A549 (cell line): ENCODE measurements at places on chromosomes 6 and 20.

- DNase-seq = no peak
These were observed 16.8 kb downstream of the SFT2D1 start for GRCh38 chr6:166325383-166326042.

GRCh38 chr6:88725111-88725975, 238.1 kb downstream of the RNGTT start:
- DNase-seq = no peak

DNA sequence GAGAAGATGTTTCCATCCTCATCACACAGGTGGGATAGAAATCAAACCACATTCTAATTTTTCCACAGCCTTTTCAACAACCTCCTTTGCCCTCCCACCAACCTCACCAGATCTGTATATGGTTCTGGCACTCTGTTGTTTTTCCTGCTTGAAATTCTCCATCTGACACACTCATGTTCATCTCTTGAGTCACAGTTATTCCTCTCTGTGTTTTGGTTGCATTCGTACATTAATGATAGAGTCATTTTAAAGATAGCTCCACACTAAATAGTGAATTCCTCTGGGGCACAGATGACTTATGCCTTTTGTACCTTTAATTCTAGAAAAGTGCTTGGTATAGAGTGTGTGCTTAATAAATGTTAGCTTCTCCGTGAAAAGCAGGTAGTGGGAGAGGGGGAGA, 1.4 kb upstream of the GCLC start:
- no peak for DNase-seq

DNA sequence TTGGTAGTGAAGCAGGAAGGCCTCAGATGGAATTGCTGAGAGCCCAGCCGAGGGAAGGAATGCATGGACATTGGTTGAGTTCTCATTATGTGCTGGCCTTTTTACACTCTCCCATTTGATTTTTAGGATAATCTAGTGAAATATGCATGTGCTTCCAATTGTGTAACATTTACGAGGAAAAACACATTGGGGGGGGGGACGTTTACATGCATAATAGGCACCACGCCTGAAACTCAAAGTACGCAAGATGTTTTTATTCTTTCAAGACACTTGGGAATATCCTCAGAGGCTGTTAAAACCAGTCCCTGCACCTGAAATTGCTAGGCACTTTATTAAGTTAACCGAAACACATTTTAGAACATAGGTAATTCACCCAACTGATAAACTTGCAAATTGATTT, 118.5 kb upstream of the CDH4 start:
- DNase-seq = no peak

GRCh38 chr20:41178904-41179432, 41.6 kb downstream of the PLCG1 start:
- no peak for DNase-seq

DNA sequence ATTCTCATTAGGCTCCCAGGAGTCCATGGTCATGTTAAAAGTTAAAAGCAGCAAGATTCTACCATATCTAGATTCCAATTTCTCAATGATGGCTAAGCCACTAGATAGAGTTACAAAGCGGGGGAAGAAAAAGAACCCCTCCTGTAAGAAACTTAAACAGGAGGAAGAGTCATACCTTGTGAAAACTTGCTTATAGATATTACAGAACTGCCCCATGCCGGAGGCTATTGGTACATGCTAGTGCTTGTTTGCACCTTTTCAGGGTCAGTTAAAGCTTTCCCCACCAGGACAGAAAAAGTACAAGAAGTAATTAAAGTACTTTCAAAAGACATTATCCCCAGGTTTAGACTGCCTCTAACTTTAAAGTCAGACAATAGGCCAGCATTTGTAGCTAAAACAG, 15.5 kb upstream of the GSTA3 start:
- no peak for DNase-seq

- DNase-seq = no peak
These were observed 1.2 kb upstream of the PNPLA1 start for GRCh38 chr6:36268478-36269275.

DNA sequence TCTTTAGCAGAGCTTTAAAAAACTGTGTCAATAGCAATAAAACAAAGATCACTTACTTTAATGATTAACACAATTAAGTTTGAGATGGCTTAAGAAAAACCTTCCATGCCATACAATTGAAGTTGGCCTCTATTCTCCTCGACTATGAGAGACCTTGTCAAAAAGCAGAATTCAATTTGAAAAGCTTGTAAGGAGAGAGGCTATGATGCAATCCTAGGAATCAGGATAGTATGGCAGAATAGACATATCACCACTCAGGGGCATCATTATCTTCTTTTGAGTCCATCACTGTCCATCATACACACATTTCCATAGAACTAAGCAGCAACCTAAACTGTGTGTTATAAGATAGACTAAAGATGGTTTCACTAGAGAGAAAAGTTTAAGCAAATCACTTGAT, 17.2 kb downstream of the TBC1D7 start:
- no peak for DNase-seq

GRCh38 chr20:815914-816606, 17.5 kb upstream of the FAM110A start:
- peak; percentile 84 for DNase-seq

DNA sequence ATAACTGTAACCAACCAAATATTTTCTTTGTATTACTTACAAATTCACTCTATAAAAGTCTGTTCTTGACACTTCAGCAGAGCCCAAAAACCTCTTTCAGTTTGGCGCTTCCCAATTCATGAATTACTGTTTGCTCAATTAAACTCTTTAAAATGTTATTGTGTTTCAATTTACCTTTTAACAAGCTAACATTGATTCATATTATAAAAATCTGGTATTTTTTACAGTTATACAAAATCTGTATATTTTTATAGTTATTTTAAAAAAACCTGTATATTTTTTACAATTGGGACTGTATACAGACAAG, 75.3 kb upstream of the E2F3 start:
- no peak for DNase-seq

- DNase-seq = no peak
These were observed 3.4 kb downstream of the ADA start for GRCh38 chr20:44648068-44648467.

DNA sequence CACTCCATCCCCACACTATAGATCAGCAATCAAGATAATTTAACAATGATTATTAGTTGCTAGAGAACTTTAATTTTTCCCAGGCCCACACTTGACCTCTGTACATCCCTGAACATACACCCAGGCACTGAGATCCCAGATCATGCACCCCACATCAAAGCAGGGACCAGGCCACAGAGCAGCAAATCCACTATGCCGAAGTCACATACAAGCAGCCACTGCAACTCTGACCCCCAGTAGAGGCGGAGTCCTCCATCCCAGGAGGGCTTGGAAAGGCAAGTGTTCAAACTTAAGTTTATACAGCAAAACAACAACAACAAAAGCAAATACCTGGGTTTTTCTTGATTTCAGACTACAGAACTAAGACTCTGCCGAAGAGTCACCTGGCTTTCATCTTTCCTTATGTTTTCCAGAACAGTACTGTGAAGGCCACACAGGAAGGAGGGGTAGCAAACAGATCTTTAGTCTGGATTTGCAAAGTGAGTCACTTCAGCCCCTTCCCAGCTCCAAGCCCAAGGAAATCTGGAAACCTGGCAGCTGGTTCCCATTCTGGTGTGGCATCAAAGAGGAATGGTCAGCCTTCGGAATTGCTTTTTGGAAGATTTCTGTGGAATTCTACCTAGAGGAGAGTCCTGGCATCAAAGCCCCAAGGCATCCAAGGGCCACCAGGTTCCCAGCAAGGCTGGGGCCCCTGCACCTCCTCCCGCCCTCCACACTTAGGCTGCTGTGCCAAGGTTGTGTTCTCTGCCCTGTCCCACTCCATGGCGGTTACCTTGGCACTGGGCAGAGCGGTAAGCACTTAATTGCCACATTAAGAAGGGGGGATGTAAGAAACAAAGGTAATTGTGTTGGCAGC, 7.3 kb downstream of the JAG1 start:
- no peak for DNase-seq
